Activated T-cell treated with anti-CD3 and anti-CD28 coated beads, Interleukin-2, amount 50 U/mL, for 72 hours (primary cell): ENCODE measurements at places on chromosomes 3 and 15. TPM values are rescaled to one million over a fixed set of nuclear protein-coding genes. Genes with fewer than 3 reads are reported as not detected.

GRCh38 chr3:108420926-108421325 lies 89.5 kb downstream of the MYH15 start:
- H3K27ac ChIP-seq = no peak overlapping the region
- no peaks in the 10 kb centered on the region for H3K36me3 ChIP-seq
- no peak overlapping the region for H3K4me3 ChIP-seq
- H3K4me1 ChIP-seq = peaks cover 16% of the 10 kb centered on the region
- no peaks in the 10 kb centered on the region for H3K27me3 ChIP-seq
- peak; percentile 14 for DNase-seq

- no peak for DNase-seq
- H3K4me3 ChIP-seq = no peak overlapping the region
- no peaks in the 10 kb centered on the region for H3K27me3 ChIP-seq
- H3K36me3 ChIP-seq = no peaks in the 10 kb centered on the region
Observed at GRCh38 chr3:13039213-13039896, 33.9 kb downstream of the IQSEC1 start.

DNA sequence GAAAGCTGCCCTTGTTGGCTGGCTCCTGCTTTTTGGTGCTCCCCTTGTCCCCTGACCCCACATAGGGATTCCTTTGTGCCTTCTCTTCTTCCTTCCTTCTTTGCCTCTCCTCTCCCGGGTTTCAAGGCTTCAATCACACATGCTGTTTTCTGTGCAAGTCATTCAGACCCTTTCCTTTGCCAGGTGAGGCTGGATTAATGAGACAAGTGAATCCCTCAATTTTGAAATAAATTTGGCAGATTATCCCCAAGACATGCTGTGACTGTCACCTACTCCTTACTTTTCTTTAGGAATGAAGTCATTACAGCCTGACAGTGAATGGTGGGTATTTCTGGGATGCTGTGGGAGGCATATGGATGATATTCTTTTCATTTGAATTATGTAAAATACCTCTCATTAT lies 259.0 kb upstream of the RGMA start:
- peaks cover 22% of the 10 kb centered on the region for H3K27me3 ChIP-seq
- DNase-seq = no peak
- H3K27ac ChIP-seq = no peak overlapping the region
- H3K4me3 ChIP-seq = no peak overlapping the region
- no peaks in the 10 kb centered on the region for H3K4me1 ChIP-seq
- no peaks in the 10 kb centered on the region for H3K36me3 ChIP-seq

GRCh38 chr15:93020976-93021772 lies 67.8 kb downstream of the RGMA start:
- peaks cover 96% of the 10 kb centered on the region for H3K4me1 ChIP-seq
- H3K27me3 ChIP-seq = no peaks in the 10 kb centered on the region
- peak overlapping the region; percentile 94 for H3K27ac ChIP-seq
- DNase-seq = no peak
- peaks cover 36% of the 10 kb centered on the region for H3K36me3 ChIP-seq

DNA sequence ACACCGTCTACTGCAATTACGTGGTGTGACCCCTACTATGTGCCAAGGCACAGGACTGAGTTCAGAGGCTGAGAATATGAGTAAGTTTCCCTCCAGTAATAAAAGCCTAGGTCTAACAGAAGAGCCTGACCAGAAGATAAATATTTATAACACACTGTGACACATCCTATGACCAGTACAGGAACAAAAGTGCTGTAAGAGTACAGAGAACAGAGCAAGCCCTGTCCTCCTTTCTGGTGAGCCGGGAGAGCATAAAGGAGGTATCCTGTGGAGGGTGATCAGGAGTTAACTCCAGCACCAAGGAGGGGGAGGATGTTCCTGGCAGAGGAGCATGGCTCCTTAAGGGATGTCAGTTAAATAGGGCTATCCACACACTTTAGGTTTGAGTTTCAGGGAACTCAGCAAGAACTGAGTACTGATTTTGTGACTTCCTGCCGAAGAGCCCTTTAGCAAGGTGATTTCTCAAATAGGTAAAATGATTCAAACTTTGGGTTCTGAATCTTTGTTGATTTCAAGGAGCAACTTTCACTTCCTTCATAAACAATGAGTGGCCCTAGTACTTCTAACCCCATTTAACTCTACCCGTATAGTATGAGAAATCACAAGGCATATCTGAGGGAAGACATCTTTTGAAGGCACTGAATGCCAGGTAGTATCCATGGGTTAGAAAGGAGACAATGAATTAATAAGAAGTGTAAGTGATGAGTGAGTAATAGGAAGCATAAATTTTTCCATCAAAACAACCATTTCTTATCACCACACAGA lies 198.0 kb downstream of the THRB start:
- no peak overlapping the region for H3K4me3 ChIP-seq
- H3K4me1 ChIP-seq = no peaks in the 10 kb centered on the region
- H3K27ac ChIP-seq = no peak overlapping the region
- no peak for DNase-seq
- no peaks in the 10 kb centered on the region for H3K36me3 ChIP-seq

Gene NEIL1
- 5.8 TPM for total RNA-seq

DNA sequence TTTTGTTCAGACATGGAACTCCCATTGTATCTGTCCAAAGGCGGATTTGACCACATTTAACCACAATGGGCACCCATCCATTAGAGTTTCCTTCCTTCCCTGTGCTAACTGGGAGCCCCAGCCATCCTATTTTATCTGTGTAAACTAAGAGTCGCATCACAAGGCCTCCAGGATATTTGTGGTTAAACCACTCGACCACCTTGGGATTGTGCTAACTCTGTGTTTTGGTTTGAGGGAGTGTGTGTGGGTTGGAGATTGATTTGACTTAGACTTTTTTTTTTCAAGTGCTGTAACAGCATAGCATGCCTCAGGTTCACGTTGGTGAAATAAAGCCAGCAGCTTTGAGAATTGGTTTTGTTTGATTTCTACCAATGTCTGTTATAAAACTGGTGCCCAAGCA lies 100.4 kb upstream of the TP63 start:
- peak overlapping the region; percentile 66 for H3K4me3 ChIP-seq
- peak overlapping the region; percentile 94 for H3K27ac ChIP-seq
- peak; percentile 46 for DNase-seq
- H3K4me1 ChIP-seq = peaks cover 49% of the 10 kb centered on the region

Gene EEF1AKMT4
- total RNA-seq = 3.6 TPM

GRCh38 chr3:142501004-142501926 lies 53.4 kb upstream of the XRN1 start:
- H3K36me3 ChIP-seq = peaks cover 13% of the 10 kb centered on the region
- peaks cover 25% of the 10 kb centered on the region for H3K4me1 ChIP-seq
- no peak for DNase-seq
- no peak overlapping the region for H3K4me3 ChIP-seq
- H3K27me3 ChIP-seq = no peaks in the 10 kb centered on the region
- no peak overlapping the region for H3K27ac ChIP-seq

GRCh38 chr3:25036633-25037032 lies 391.4 kb upstream of the RARB start:
- DNase-seq = no peak
- no peaks in the 10 kb centered on the region for H3K36me3 ChIP-seq
- H3K27ac ChIP-seq = no peak overlapping the region
- no peak overlapping the region for H3K4me3 ChIP-seq

DNA sequence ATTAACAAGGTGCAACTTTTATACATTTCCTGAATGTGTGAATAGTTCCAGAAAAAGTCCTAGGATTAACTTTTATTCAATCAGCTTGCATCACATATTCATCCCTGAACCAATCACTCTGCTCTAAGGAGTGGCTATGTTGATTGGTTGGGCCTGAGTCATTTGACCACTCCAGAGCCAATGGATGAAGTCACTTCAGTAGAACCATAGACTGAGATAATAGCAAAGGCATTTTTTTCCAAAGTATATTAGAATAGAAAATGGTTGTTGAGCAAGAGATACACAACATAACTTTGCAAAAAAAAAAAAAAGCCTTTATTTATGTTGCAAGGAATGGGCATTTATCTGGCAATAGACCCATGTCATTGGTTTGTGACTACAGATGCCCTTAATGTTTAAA lies 55.5 kb upstream of the AGTR1 start:
- H3K4me1 ChIP-seq = no peaks in the 10 kb centered on the region
- no peak for DNase-seq
- no peaks in the 10 kb centered on the region for H3K36me3 ChIP-seq
- H3K4me3 ChIP-seq = no peak overlapping the region

- H3K4me1 ChIP-seq = no peaks in the 10 kb centered on the region
- no peaks in the 10 kb centered on the region for H3K36me3 ChIP-seq
- no peak overlapping the region for H3K27ac ChIP-seq
- DNase-seq = no peak
- H3K4me3 ChIP-seq = no peak overlapping the region
Observed at GRCh38 chr15:46461416-46461815, 826.6 kb downstream of the SQOR start.

GRCh38 chr3:42192334-42193200 lies 73.4 kb downstream of the CCK start:
- H3K4me3 ChIP-seq = no peak overlapping the region
- no peaks in the 10 kb centered on the region for H3K36me3 ChIP-seq
- H3K27me3 ChIP-seq = no peaks in the 10 kb centered on the region
- no peak overlapping the region for H3K27ac ChIP-seq

DNA sequence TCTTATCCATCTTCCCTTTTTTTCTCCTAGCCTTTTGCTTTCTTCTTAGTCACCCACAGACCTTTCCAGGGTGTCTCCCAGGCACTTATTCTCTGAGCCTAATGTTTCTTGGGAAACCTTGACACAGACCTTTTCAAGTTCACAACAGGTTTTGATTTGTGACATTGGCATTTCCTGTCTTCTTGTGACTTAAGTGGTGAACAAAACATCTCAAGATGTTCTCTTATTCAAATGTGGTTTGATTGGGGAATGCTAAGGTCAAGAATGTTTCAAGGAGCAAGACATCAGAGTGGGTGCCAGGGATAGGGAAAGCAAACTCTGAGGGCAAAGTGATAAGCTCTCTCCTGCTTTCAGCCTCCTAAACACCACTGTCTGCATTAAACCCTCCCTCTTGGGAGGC lies 68.2 kb upstream of the GSK3B start:
- no peak overlapping the region for H3K4me3 ChIP-seq
- H3K27ac ChIP-seq = no peak overlapping the region
- no peaks in the 10 kb centered on the region for H3K4me1 ChIP-seq
- DNase-seq = no peak

GRCh38 chr3:67617518-67617917 lies 36.9 kb downstream of the SUCLG2 start:
- H3K27me3 ChIP-seq = no peaks in the 10 kb centered on the region
- no peak for DNase-seq
- H3K4me1 ChIP-seq = peaks cover 10% of the 10 kb centered on the region

- no peak overlapping the region for H3K27ac ChIP-seq
- no peak for DNase-seq
- H3K4me1 ChIP-seq = no peaks in the 10 kb centered on the region
- H3K27me3 ChIP-seq = peaks cover 10% of the 10 kb centered on the region
- no peaks in the 10 kb centered on the region for H3K36me3 ChIP-seq
Observed at GRCh38 chr3:55541016-55541415, 53.9 kb upstream of the WNT5A start.

- DNase-seq = no peak
- peak overlapping the region; percentile 35 for H3K4me3 ChIP-seq
- H3K27ac ChIP-seq = no peak overlapping the region
- peaks cover 82% of the 10 kb centered on the region for H3K27me3 ChIP-seq
Observed at GRCh38 chr15:45128971-45129639, 574 bp downstream of the DUOXA1 start.

- no peaks in the 10 kb centered on the region for H3K4me1 ChIP-seq
- H3K27ac ChIP-seq = no peak overlapping the region
- no peak overlapping the region for H3K4me3 ChIP-seq
- H3K36me3 ChIP-seq = no peaks in the 10 kb centered on the region
- DNase-seq = no peak
Observed at GRCh38 chr3:151955356-151955755, 81.9 kb downstream of the SUCNR1 start.

Gene HCLS1
- total RNA-seq = 236 TPM

GRCh38 chr15:54990793-54991192 lies 205.9 kb downstream of the RSL24D1 start:
- H3K27me3 ChIP-seq = peaks cover 23% of the 10 kb centered on the region
- no peak overlapping the region for H3K27ac ChIP-seq
- H3K4me3 ChIP-seq = no peak overlapping the region
- no peak for DNase-seq
- H3K36me3 ChIP-seq = no peaks in the 10 kb centered on the region

GRCh38 chr15:66138892-66139590 lies 114.5 kb downstream of the MEGF11 start:
- H3K27ac ChIP-seq = no peak overlapping the region
- H3K4me1 ChIP-seq = peaks cover 13% of the 10 kb centered on the region
- H3K36me3 ChIP-seq = no peaks in the 10 kb centered on the region
- no peaks in the 10 kb centered on the region for H3K27me3 ChIP-seq

- H3K27ac ChIP-seq = no peak overlapping the region
- H3K36me3 ChIP-seq = no peaks in the 10 kb centered on the region
- H3K4me1 ChIP-seq = peaks cover 27% of the 10 kb centered on the region
Observed at GRCh38 chr3:197216169-197216860, 82.1 kb downstream of the DLG1 start.

DNA sequence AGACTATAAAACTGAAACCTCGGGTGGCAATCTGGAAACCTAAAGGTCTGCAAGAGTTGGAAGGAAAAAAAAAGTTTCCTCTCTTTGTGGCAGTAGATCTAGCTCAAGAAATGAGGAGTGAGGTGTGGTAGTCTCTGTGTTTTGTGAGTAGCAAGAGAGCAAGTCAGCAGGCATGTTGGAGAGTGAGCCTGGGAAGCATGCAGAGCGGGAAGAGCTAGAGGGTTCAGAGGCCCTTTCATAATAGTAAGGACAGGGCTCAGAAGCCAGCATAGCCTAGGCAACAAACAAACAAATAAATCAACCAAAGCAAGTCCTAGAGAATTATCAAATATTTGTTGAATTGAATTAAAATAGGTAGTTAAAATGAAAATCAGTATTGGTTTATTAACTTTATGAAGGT lies 189.7 kb upstream of the CBLB start:
- H3K27ac ChIP-seq = no peak overlapping the region
- H3K27me3 ChIP-seq = no peaks in the 10 kb centered on the region
- H3K4me1 ChIP-seq = peaks cover 22% of the 10 kb centered on the region

Gene GOLGA8M
- not detected for total RNA-seq

DNA sequence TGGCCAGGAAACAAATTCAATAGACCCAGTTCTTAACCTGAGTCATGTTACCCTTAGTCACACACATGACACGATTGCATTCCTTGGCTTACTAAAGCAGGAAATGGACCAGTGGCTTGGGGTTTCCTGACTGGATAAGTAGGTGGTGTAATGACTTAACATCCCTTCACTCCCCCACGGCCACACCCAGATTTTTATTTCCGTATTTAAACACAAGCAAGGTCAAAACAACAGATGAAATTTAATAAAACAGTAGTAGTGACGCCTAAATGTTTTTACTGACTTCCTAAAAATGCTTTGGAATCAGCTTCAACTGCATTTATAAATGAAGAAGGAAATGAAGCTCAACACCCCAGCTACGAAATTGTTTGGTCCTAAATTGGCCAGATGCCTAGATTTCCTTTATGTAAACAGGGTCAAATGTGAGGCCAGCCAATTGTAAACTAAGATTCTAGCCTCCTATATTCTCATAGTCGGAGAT lies 324.3 kb downstream of the CHST2 start:
- peak; percentile 49 for DNase-seq
- H3K4me3 ChIP-seq = peak overlapping the region; percentile 76
- no peaks in the 10 kb centered on the region for H3K36me3 ChIP-seq
- H3K27ac ChIP-seq = peak overlapping the region; percentile 5
- no peaks in the 10 kb centered on the region for H3K27me3 ChIP-seq

- DNase-seq = no peak
- H3K4me1 ChIP-seq = no peaks in the 10 kb centered on the region
- peaks cover 10% of the 10 kb centered on the region for H3K27me3 ChIP-seq
- no peak overlapping the region for H3K4me3 ChIP-seq
- H3K27ac ChIP-seq = no peak overlapping the region
Observed at GRCh38 chr15:98012354-98012753, 51.9 kb downstream of the ARRDC4 start.

Gene SPTSSB
- total RNA-seq = not detected

- H3K4me3 ChIP-seq = no peak overlapping the region
- no peak overlapping the region for H3K27ac ChIP-seq
- no peak for DNase-seq
- H3K4me1 ChIP-seq = no peaks in the 10 kb centered on the region
- no peaks in the 10 kb centered on the region for H3K36me3 ChIP-seq
Observed at GRCh38 chr3:195040094-195040493, 230.9 kb downstream of the XXYLT1 start.

Gene DPPA2
- not detected for total RNA-seq
